ENCODE measurements at places on chromosomes 13 and 19.
A peak's percentile ranks its signal among the peaks of the same experiment; 100 is the strongest.

DNA sequence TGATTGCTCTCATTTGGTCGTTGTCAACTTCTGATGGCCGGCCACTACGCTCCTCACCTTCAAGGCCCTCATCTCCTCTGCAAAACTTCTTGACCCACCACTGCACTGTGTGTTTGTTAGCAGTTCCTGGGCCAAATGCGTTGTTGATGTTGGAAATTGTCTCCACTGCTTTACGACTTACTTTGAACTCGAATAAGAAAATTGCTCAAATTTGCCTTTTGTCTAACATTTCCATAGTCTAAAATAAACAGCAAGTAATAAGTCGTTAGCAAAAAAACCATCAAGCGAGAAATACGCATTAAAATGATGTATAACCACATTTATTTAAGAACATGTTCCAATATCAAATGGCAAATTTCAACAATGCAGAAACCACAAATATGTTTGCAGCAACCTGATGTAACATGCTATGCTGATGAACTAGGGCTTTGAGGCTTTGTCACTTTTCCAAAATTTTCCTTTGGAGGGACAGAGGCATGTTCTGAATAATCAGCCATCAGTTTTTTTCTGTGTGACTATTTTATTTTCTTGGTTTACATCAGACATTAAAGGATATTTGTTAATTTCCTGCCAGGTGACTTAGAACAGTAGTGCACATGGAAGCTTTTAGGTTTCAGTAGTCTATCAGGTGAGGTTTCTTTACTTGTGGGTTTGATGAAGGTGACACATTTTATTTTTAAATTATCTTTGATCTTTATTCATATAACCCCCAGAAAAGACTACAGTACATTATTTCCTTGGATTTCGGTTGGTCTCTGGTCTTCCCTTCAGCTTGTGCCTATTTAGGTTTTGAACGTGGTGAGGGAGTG lies 74.7 kb upstream of the TEX29 start:
- DNase-seq = no peak

- no peak for DNase-seq
These were observed 83.3 kb downstream of the KCTD15 start for GRCh38 chr19:33879818-33880575.

GRCh38 chr13:73072239-73072900 lies 13.6 kb downstream of the KLF5 start:
- no peak for DNase-seq

- no peak for DNase-seq
These were observed 51.6 kb upstream of the MIR17HG start for GRCh38 chr13:91295712-91296410.

DNA sequence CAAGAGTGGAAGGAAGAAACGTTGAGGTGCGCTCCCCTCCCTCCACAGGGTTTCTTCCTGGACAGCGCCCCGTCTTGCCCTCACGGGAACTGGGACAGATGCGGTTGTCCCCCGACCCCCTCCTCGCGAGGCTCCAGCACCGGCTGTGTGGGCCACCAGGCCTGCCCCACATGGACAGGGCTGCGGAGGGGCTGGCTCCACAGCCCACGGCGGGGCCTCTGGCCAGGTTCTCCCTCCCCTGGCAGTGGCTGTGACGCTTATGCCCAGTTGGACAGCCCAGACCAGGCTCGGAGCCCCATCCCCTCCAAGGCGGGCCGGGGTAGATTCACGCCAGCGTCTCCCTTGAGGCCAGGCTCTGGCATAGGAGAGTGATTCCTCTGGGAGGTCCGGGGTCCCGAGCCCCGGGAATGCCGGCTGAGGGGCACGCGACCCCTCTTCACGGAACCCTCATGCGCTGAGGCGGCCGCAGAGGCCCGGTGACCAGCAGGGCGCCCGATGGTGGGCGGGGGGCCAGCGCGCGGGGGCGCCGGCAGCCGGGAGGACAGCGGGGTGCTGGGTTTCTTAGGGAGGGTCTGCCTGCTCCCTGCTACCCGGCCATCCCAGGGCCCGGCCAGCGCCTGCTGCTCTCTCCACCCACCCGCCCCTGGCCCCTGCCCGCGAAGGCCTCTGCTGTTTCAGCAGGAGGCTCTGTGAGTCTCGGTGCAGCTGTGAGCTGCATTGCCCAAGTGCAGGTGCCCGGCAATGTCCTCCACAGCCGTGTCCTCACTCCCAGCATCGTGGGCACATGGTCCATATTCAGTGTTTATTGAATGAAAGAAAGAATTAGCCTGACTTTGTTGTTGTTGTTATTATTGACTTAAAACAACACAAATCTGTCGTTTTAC lies 20.3 kb upstream of the GAS6 start:
- no peak for DNase-seq

DNA sequence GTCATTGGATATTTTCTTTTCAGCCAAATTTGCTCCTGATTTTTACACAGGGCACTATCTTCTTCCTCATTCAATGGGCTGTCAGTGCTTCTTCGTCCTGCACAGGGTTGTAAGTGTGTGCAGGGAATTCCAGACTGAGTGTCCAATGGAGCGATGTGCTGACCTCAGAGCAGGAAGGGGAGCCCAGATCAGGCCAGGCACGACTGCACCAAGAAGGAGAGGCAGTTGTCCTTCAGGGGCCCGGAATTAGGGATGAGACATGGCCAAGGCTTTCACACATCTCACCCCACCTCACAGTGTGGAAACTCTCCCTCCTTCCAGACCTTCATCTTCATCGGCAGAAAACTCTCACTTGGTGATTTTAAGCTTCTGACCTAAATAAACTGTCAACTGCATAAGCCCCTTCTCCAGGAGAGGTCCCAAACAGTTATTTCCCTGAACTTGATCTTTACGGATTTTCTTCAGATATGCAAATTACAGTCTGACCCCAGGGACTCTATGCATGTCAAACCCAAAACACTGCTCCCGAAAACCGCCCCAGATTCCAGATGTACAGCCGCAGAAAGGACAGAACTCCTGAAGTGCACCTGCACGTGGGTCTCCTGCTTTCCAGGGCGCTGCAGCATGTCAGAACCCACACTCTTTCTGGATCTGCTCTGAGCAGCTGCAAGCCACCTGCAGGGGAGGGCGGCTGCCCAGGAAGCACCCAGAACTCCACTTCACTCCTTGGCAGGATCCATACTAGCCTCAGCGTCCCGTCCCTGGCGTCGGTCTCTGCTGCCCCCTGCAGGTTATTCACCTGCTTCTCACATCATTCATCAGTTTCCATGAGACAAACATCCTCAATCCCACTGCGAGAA lies 625 bp upstream of the ZNF20 start:
- peak; percentile 75 for DNase-seq

DNA sequence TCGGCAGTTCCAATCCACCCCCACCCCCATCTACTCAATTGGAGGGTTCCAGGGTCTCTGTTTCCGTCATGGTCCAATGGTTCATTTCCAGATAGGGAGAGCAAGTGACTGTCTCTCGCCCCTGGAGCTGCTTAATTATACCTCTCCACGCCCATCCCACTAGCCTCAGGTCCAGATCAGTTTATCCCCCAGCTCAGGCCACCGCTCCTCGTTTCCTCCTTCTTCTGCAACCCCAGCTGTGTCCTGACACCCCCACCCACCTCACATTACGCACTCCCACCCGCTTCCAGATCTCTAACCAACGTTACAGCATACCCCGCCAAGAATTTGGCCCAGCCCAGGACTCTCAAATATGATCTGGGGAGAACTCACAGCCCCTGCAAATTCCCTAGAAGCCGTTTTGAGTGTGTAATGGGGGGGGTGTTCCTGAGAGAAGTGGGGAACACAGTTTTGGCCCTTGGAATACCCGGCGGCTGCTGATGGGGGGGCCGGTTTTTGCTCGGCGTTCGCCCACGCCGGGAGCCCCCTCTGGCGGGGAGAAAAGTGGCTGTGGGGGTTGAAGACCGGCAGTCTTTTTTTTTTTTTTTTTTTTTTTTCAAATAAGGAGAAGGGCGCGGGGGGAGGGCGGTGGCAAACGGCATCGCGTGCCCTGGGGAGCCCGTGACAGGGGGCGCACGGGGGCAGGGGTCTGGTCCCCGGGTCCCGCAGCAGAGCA lies 1.7 kb upstream of the PDE4A start:
- no peak for DNase-seq

DNA sequence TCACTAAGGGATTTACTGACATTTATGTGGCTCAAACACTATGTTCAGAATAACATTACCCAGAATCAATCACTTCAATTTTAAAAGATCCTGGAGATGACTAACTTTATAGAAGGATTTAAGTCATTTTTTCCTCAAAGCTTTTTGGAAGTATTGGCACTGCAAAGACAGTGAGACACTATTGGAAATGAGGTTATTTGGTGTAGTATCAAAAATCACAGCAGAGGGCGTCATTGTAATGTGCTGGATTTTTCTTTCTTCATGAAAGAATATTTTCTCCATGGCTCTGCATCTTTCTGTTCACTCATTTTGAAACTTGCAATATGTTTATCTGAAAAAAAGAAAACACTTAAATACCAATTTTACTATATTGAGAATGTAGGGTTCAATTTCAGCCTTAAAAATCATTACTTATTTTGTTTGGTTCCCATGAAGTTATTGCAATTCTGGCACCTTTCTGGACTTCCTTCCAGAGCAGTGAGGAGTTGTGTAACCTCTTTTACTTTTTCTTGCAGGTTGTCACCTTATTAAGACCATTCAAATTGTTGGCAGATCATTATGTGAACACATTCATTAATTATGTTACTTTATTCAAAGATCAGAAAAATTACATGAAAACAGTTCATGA lies 3.7 kb upstream of the CSNK1A1L start:
- DNase-seq = peak; percentile 16

DNA sequence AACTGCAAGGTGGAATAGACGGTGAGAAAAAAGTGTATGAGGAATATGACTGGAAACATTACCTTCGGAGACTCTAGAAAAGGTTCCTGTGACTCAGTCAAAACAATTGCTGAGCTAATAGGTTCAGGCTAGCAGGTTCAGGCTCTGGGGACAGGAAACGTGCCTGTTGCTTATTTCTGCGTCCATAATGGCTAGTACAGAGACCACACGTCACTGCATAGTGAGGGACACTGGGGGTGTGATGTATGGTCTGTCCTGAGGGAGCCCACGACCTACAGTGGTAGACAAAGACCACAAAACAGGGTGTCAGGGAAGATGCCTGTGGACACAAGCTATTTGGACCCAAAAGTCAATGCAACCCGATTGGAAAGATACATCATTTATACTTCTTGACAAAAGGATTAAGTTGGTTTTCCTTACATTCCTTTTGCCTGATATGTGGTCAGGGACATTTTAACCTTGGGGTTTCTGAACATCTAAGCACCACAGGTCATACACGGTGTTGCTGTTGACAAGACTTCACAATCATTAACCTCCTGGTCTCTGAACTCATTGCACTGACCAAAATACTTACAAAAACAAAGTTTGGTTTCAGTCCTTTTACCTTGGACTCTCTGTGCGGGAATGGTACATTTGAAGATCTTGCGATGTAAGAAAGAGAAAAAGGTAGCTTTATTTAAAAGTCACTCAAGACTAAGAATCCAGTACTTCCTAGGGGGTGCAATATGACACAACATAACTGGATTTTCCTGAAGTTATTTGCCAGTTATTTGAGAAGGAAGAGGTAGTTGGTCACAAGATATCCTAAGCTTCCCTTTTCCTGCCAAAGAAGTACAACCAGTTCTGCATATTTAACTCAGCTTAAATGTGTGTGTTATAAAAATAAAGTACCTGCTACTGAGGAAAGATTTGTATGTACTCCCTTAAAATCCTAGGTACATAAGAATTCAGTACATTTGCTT lies 20.0 kb downstream of the CRYL1 start:
- DNase-seq = no peak

DNA sequence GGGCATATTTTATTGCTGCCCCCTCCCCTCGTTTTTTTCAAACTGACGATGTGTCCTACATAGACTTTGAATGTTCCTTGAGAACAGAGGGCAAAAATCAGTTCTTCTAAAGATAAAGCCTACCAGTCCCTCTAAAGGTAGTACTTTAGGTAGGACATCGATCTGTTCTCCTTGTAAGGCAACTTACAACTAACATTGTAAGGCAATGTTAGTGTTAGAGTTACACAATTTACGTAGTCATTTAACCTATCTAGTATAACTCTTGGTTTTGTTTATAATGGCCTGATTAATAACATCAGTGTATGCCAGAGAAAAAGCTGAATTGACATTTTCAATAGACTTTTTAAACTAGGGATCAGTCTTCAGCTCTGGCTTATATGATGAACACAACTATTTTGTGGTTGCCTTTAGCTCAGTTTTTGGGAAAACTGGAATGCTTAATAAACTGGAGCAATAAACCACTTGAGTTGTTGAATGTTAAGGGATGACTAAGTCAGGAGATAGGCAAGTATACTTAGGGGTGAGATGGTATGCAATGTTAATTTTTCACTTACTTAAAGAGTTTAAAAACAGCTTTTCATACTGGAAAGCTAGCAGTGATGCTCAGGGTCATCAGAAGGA lies 2.2 kb downstream of the NDFIP2 start:
- no peak for DNase-seq

Measured in NCI-H187 (cell line).